ENCODE measurements at places on chromosomes 1 and 21.

DNA sequence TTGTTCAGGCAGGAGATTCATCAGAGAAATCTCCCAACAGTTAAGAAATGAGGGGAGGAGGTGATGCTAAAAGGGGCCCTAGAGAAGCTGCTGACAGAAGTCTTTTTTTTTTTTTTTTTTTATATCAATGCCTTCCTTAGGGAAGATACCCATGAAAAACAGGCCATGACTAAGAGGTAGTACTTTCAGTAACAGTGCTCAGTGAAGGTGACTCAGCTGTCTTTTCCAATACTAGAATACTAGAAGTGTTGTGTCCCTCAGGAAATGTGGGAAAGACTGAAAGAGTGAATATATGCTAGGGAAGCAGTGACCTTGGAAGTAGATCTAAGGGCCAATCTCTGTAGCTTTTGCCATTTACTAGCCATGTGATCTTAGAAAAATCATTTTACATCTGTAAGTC lies 52.4 kb upstream of the SLFNL1 start:
- no peaks in the 10 kb centered on the region for H3K4me1 ChIP-seq
- no peak for DNase-seq
- no peak overlapping the region for H3K27ac ChIP-seq
- no peak overlapping the region for H3K4me3 ChIP-seq

GRCh38 chr1:240844486-240844885 lies 232.5 kb upstream of the GREM2 start:
- H3K27ac ChIP-seq, result no peak overlapping the region
- H3K4me3 ChIP-seq, result no peak overlapping the region
- H3K27me3 ChIP-seq, result no peaks in the 10 kb centered on the region
- DNase-seq, result no peak
- no peaks in the 10 kb centered on the region for H3K36me3 ChIP-seq

GRCh38 chr1:181251001-181251712 lies 162.7 kb downstream of the IER5 start:
- H3K4me3 ChIP-seq, result no peak overlapping the region
- H3K36me3 ChIP-seq, result no peaks in the 10 kb centered on the region
- H3K27ac ChIP-seq, result no peak overlapping the region
- no peak for DNase-seq
- H3K4me1 ChIP-seq, result no peaks in the 10 kb centered on the region

DNA sequence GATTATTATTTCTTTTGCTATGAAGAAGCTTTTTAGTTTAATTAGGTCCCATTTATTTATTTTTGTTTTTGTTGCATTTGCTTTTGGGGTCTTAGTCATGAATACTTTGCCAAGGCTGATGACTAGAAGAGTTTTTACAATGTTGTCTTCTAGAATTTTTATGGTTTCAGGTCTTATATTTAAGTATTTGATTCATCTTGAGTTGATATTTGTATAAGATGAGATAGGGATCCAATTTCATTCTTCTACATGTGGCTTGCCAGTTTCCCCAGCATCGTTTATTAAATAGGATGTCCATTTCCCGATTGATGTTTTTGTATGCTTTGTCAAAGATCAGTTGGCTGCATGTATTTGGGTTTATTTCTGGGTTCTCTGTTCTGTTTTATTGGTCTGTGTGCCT lies 8.5 kb upstream of the ACBD6 start:
- H3K4me3 ChIP-seq, result no peak overlapping the region
- H3K36me3 ChIP-seq, result no peaks in the 10 kb centered on the region
- H3K27ac ChIP-seq, result no peak overlapping the region
- no peak for DNase-seq
